ENCODE measurements at places on chromosomes 7 and 10.

DNA sequence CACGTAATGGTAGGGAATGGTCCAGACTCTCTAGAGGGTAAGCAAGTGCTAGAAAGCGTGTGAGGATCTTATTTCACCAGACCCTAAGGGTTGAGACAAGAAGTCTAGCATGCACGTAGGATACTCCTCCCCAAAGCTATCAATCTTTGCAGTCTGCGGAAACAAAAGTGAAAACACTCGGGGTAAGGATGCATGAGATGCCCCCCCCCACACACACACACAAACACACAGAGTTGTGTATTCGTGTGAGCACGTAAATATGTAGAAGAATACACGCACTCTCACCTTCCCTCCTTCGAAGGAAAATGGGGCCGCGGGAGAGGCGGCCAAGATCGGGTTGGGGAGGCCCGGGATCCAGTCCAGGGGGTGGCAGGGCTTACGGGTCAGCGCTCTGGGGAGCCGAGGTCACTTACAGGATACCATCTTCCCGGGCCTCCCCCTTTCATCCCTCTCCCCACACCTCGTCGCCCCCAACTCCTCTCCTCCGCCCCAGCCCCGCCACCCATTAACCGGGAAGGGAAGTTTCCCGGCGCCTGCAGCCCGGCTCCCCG lies 455 bp downstream of the CUL2 start:
- DNase-seq: no peak

GRCh38 chr7:452226-452751 lies 67.4 kb downstream of the PDGFA start:
- DNase-seq: no peak

DNA sequence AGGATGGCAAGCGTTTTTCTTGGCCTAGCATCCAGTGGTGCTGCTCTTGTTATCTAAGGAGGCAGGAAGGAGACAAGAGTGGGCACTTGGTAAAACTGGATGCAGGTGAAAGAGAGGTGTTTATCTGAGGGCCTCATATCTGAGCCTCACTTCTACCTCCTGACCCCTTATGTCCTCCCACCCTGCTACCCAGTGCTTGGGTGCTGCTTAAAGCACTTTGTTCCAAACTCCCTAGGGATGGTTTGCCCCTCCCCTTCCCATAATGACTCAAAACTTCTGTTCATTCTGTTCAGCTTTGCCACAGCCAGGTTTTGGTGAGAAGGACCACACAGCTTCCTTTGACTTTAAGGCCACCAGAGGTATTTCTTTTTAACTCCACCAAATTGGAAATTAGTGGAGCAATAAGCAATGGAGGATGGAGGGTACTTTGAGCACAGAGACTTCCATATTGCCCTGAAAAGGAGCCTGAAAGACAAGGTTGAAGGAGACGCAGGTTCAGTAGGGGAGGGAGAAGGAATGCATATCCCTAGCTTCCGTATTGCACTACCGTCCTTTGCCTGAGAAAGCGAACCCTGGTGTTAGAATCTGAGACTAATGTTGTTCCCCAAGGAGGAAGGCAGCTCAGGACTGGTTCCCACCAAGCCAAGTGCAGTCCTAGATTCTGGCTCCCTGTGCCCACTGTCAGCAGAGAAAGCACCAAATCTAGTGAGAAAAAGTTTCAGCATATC lies 30.1 kb downstream of the ENTPD1 start:
- no peak for DNase-seq

DNA sequence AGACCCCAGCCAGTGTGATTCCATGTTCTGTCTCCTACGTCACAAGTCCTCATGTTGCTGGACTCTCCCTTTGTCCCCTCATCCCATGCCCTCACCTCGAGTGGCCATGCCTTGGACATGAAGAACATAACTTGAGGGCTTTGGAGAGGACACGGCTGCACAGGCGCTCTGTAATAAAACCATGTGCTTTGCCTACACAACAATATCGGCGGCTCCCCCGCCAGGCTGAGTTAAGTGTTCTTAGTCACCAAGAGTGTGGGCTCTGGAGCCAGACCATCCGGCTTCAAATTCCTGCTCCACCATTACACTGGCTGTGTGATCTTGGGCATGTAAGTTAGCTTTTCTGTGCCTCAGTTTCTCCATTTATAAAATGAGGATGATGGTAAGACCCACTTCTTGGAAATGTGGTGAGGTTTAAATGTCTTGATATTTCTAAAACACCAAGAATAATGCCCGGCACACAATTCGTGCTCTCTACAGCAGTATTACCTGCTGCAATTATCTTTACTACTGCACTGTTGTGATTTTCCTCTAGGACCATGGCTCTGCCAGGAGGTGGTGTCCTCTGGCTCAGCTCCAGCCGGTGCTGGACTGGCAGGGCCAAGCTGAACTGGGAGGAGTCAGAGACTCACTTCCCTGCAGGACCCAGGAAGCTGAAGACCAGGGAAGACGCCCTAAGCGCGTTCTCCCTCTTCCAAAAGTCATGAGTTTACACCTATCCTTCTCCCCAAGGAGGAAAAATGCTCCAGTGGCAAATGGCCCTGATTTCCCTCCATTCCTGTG lies 15.7 kb downstream of the SLIT1 start:
- no peak for DNase-seq

- DNase-seq: peak; percentile 97
Measured at GRCh38 chr7:2523941-2524807, 4.6 kb downstream of the LFNG start.
